Stomach (tissue), 19 donors: ENCODE measurements at places on chromosomes 4 and X. TPM values are rescaled to one million over a fixed set of nuclear protein-coding genes. Genes with fewer than 3 reads are reported as not detected.

DNA sequence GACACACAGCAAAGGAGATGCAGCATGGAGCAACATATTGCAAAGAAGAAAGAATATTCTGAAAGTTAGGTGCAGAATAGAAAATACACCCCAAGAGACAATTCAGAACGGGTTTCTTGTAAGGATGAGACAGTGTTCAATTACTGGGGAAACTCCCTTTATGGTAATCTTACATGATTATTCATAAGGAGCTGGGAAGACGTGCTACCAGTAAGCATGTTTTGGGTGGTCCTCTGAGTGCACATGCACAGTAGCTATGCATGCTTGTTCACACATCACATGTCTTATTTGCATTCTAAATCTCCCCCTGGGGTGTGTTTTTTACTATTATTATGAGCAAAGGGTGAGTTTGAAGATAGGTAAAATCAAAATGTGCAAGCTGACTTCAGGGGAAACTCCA lies 1448.8 kb downstream of the TECRL start:
- no peaks in the 10 kb centered on the region for H3K36me3 ChIP-seq
- no peak for DNase-seq
- H3K4me3 ChIP-seq = no peak overlapping the region
- H3K4me1 ChIP-seq = no peaks in the 10 kb centered on the region

GRCh38 chr4:25814301-25815136 lies 48.3 kb downstream of the SEL1L3 start:
- peaks cover 11% of the 10 kb centered on the region for H3K4me1 ChIP-seq
- DNase-seq = peak; percentile 34
- peak overlapping the region; percentile 16 for H3K27ac ChIP-seq
- peaks cover 52% of the 10 kb centered on the region for H3K36me3 ChIP-seq
- H3K4me3 ChIP-seq = no peak overlapping the region

DNA sequence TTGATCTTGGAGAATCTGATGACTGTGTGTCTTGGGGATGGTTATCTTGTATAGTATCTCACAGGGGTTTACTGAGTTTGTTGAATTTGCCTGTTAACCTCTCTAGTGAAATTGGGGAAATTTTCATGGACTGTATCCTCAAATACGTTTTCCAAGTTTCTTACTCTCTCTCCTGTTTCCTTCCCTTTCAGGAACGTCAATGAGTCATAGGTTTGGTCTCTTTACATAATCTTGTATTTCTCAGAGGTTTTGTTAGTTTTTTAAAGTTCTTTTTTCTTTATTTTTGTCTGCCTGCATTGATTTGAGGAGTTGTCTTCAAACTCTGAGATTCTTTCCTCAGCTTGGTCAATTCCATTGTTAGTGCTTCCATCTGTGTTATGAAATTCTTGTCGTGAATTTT lies 227.7 kb upstream of the GPRIN3 start:
- H3K27me3 ChIP-seq = no peaks in the 10 kb centered on the region
- H3K4me3 ChIP-seq = no peak overlapping the region
- H3K27ac ChIP-seq = no peak overlapping the region

GRCh38 chr4:74018771-74019170 lies 19.7 kb downstream of the CXCL3 start:
- peaks cover 14% of the 10 kb centered on the region for H3K4me1 ChIP-seq
- no peak overlapping the region for H3K4me3 ChIP-seq
- no peaks in the 10 kb centered on the region for H3K27me3 ChIP-seq
- no peaks in the 10 kb centered on the region for H3K36me3 ChIP-seq
- H3K27ac ChIP-seq = no peak overlapping the region

The PNMA5 gene
- polyA plus RNA-seq = 0.05 TPM
